ENCODE measurements at places on chromosomes 5 and 9.

DNA sequence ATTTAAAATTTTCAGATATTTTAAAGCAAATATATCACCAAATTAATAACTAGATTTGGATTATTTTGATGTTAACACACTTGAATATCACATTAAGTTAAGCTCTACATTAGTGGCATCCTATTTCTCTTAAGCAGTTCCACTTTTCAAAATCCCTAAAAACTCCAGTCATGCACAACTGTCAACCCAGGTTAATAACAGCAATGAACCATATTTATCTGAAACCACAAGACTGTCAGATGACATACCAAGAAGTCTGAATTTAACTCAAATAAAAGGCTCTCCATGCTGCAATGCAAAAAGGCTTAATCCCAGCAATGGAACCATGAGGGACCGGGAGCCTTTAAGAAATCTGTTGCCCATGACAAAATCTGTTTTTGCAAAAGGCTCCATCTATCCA, 27.5 kb downstream of the FNIP1 start:
- no peak for DNase-seq

DNA sequence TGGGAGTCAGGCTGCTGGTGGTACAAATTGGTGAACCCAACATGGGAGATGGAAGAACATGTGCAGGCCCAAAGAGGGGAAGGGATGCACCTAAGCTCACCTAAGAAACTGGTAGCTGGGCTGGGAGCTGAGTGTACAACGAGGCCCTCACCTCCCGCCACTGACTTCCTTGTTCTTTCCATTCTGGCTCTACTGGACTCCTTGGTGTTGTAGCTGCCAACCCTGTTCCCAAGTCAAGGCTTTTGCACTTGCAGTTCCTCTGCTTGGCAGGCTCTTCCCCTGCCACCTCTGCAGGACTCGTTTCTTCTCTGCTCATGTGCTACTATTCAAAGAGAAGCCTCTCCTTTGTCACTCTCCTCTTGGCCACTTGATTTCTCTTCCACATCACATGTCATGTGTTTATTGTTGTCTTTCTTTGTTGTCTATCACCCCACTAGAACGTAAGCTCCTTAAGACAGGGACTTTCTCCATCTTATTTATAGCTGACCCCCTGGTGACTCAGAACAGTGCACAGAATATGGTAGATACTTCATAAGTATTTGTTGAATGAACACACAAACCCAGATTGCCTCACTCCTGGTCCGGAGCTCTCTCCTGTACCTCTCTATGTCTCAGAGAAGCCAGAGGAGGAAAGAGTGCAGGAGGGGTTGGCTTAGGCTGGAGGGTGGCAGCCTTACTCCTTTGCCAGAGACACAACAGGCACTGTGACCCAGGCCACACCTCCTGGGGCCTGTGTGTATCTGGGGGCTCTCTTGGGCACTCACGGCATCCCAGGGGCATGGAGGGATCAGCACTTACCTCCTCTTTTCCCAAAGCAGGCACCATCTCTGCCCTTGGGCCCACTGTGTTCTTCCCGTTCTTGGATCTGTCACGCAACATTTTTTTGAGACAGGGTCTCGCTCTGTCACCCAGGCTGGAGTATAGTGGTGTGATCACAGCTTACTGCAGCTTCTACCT, 5.2 kb upstream of the SPINK4 start:
- no peak for DNase-seq

DNA sequence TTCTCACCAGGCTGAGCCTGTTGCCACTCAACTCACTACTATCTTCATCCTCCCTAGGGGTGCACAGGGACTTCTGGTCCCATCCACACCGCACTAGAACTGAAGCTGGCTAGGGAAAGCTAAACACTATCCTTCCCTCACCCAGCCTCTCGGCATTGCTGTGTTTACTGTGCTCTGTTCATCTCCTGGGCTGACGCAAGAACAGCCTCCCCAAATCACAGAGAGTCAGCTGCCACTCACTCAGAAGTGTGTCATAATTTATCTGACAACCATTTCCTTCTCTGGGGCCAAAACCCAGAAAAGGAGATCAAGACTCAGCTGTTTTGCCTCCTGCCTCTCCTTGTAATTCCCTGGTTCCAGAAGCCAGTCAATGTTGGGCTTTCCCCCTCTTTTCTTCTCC, 92.8 kb downstream of the ARHGEF28 start:
- DNase-seq, result no peak

- no peak for DNase-seq
Observed at GRCh38 chr5:15487228-15487627, 12.8 kb upstream of the FBXL7 start.

DNA sequence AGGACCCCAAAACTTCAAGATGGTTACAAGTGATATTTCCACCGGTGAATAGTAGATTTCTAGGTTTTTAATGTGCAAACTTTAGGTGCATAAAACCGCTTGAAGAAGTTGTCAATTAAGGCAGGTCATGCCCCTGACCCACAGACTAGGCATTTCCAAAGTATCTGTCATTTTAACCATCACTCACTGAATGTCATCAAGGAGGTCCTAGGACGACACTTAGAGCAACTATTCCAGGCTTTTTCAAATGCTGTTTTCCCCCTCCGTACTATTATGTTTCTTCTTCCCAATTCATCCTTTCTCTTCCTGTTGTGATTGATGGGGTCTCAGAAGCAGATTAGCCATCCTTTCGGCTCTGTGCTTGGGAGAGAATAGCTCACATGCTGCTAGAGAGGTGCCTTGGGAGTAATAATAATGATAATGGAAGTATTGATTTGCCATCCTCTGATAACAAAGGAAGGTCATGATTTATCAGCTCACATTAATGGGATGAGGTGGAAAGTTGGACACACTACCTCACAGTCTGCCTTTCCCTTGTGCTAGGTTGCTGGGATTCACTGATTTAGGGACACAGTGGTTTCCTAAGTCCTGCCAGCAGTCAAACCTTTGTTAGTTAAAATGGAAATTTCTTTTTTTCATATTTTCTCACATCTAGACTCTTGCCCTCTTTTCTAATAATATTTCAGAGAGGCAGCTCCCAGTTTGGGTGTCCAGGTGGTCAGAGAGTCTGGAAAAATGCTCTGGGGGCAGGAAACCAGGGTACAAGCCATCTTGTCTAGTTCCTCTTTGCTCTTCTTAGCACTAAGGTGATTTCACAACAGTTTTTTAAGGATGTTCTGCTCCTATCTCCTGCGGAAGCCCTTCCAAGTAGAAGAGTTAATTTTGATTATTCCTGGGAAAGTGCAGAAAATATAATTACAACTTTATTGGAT, 67.0 kb downstream of the PTTG1 start:
- no peak for DNase-seq

DNA sequence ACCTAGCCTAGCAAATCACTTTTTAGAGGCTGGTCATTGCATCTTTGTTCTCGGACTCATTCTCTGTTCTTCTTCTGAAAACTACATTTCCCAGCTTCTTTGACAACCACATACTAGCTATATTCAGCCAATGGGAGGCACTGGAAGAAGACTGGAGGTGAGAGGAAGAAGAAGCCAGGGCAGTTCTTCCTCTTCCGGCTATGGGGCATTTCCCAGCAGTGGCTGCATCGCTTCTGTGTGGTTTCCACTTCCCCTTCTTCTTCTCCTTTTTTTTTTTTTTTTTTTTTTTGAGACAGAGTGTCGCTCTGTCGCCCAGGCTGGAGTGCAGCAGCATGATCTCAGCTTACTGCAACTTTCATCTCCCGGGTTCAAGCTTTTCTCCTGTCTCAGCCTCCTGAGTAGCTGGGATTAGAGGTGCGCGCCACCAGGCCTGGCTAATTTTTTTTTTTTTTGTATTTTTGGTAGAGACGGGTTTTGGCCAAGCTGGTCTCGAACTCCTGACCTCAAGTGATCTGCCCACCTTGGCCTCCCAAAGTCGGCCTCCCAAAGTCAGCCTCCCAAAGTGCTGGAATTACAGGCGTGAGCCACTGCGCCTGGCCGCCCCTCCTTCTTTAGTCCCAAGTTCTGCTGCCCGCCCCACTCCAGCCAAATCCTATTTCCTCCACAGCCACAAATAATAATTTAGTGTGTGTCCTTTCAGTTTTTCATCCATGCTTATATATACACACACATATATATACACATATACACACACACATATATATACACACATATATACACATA, 6.9 kb upstream of the UBAP1 start:
- no peak for DNase-seq

DNA sequence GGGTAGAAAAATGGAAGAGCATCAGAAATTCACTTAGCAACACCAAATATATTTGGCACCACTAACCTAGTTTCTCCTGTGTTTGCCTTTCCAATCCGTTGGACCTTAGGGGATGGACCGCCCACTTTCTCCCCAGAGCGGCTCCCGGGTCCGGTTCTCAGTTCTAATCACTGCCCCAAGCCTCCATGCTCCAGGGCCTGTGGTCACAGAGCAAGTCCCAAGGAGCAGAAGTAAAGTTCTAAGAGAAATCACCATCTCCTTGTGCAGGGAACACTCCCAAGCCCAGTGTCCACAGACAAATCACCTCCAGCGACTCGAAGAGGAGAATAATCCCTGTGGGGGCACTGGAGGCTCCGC, 728 bp upstream of the SLC1A1 start:
- DNase-seq, result no peak

DNA sequence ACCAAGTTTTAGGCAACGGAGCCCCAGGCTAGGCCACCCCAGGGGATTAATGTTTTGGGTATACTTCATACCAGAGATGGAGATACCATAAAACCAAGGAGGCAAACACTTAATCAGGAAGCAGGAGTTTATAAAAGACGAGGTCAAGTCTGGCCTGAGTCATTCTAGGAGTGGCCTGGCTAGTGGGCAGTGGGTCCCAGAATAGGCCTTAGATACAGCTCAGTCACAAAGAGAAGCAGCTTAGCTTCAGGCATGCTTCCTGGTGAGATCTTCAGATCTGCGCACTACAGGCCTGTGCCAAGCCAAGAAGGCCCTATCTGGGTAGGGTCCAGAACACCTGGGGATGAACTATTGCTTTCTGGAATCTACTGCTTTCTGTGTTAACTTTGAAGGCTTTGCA, 20.6 kb upstream of the NR5A1 start:
- no peak for DNase-seq

DNA sequence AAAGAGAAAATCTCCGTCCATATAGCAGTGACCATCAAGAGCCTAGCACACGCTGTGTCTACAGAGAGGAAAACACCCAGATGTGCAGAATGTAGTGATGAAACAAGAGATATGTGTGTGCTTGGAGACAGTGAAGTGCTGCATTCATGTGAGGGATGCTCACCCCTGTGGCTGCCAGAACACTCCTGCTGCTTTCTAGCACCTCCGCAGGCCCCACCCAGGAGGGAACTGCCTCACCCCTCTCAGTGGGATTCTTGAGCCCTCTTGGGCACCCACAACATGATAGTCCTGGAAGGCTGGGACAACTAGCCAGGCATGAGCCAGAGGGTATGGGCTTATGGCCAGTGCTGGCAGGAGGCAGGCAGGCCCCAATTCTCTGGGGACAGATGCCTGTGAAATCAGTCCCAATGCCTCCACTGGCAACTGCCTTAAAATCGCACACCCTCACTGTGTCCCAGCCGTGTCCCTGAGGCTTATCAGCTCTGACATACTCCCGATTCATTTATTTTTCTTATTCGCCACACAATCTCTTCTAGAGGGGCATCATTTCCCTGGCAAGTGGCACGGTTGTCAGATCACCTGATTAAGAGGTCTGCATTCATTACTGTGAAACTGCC, 73.2 kb upstream of the FSTL4 start:
- no peak for DNase-seq

DNA sequence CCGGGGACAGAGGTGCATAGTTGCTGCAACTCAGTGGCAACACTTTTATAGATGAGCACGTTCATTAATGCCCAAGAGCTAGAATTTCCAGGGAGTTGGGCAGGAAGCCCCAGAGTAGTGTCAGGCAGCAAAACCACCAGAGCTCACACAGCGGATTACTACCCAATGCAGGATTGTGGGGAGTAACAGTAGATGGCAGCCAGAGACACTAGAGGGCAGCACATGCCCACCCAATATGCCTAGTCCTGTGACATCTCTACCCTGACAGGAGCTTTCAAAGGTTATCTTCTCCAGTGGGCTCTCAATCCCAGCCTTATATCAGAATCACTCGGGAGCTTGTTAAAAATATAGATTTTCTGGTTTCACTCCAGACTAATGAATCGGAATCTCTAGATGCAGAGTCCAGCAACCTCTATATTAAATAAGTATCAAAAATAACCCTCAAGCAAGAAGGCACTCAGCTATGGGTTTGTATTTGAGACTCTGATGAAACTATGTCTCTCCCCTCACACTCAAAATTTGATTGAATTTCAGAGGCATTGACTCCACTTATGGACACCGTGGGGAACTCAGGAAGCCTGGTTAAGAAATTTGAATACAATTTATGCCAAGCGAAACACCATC, 58.4 kb upstream of the PHF24 start:
- DNase-seq, result peak; percentile 72

DNA sequence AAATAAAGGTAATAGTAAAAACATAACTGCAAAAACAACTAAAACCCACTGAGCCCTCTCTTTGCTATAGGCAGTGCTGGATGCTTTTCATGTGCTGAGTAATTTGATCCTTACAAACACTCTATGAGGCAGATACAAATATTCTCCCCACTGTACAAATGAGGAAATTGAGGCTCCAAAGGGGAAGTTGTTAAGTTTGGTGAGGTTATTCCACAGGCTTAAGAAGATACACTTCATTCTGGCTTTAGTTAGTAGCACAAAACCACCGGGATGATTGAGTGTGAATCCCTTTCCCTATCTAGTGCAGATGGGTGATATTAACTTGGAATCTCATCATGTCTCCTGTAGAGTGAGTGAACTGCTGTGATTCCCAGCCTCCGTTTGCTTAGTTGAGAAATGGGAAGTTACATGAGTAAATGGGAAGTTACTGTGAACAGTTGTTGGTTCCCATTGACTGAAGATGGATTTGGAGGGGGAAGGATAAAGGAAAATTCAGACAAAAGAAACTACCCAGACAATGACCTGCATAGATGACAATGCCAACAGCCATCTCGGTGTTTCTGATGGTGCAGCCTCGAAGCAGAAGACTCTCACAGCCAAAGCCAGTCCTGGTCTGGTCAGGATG, 208.3 kb downstream of the ATP10B start:
- no peak for DNase-seq

DNA sequence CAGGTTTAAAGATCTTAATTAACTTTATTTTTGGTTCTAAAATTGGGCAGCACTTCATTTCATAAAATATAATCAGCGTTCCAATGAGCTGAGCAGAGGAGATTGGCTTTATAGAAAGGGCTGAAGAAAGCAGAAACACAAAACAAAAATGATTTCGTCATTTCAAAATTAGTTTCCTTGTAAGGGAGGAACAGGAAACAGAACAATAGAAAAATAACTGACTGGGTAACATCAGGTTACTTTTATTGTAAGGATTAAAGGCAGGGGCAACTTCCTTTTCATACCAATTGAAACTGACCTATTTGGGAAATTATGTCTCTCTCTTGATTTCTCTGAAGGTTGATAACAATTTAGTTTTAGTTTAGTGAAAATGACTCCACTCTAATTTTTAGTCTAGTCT, 157.1 kb downstream of the ATP10B start:
- no peak for DNase-seq

- no peak for DNase-seq
Observed at GRCh38 chr9:131234799-131235479, 41.4 kb downstream of the FAM78A start.

DNA sequence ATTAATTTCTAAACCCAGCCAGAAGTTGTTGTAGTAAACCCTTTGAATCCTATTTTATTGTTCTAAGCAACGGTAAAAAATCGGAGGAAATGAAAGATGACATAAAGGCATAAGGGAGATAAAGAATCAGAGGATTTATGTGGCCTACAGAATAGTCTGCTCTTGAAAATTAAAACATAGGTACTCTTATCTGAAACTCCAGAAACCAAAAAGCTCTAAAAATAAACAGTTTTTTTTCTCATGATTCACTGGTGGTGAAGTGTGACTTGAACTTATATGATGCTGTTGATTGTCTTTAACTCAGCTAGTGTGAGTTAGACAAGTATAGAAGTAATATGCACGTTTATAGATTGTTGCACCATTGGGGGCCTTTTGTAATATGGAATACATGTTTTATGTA, 80.3 kb downstream of the HSD17B4 start:
- DNase-seq, result no peak
